Stimulated activated CD4-positive, alpha-beta T cell treated with anti-CD3 and anti-CD28 coated beads, Interleukin-1b, Interleukin-23, amount 100 ng/mL, for 1 hour (primary cell): ENCODE measurements at places on chromosomes 5 and 9.

DNA sequence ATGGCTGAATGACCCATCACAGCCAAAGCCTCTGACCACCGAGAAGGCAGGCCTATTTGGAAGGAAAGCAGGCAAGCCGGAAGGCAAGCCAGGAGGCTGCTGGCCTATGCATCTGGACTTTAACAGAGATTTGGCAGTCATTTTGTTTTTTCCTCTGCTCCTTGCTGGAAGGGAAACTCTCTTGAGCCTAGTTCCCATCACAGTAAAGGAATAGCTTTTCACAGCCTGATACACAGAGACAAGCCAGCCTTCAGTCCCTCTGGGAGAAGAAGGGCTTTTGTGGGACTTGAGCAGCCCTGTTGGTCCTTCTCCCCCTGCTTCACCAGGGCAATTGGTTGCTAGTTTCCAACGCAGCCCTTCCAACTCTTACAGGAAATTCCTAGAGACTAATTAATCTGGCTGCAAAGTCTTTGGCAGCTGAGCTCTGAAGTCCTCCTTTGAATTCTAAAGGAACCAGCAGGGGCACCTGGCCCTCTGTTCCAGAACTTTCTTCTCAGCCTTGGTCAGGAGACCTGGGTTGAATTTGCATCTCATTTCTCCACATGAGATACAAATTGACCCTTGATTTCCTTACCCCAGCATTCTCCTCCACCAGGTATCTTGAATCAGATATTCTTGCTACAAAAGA is 157.3 kb upstream of the EPB41L4A start:
- DNase-seq, result no peak

DNA sequence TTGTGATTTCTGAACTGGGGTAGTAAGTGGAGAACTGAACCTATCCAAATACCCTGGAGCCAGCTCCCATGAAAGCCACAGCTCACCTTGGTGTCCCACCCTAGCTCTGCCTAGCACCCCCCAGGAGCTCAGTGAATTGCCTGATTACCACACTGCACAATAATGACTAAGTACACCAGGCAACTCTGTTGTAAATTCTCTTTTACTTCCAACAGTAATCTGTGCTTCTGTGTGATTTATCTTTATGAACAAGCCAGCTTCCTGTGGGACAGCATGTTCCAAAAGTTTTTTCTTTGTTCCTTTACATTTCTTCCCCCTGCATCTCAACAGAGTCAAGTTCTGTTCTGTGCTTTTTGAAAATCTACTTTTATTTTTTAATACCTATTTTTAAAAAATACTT is 22.1 kb upstream of the GRPEL2 start:
- no peak for DNase-seq

- DNase-seq, result no peak
Observed at GRCh38 chr9:86241216-86241615, 18.2 kb downstream of the C9orf153 start.

GRCh38 chr9:124018730-124019697 is 7.4 kb downstream of the LHX2 start:
- no peak for DNase-seq

DNA sequence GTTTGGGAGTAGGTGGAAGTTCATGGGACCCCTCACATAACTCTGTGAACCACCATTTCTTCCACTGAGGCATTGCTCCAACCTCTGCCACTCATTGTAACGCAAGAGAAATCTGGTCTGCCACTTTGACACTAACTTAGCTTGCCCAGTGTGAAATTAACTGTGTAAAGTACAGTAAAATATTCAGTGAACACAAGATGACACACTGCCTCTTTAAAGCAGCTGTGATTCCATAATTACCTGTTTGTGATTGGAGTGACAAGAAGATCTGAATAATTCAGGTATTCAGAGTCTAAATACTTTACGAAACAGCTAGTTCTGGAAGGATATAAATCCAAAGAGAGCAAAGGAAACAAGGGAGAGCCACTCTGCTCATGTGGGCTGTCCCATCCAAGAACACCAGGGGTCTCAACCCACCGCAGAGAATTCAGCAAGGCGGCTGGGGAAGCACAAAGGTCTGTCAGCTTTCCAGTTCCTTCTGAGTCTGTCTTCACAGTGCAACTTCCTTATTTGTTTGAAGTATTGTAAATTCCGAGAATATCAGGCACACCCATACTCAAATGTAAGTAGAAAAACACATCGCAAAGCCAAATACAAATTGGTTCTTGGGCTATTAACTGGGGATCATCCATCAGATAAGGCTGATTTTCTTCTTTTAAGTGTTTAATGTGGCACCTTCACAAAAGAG is 86.9 kb downstream of the GNAQ start:
- no peak for DNase-seq
